A172 (cell line): ENCODE measurements at places on chromosomes 4 and X.

GRCh38 chr4:102268355-102268754 is 76.9 kb downstream of the SLC39A8 start:
- DNase-seq: no peak

GRCh38 chrX:400258-400657 is 13.6 kb upstream of the PPP2R3B start:
- DNase-seq: no peak

DNA sequence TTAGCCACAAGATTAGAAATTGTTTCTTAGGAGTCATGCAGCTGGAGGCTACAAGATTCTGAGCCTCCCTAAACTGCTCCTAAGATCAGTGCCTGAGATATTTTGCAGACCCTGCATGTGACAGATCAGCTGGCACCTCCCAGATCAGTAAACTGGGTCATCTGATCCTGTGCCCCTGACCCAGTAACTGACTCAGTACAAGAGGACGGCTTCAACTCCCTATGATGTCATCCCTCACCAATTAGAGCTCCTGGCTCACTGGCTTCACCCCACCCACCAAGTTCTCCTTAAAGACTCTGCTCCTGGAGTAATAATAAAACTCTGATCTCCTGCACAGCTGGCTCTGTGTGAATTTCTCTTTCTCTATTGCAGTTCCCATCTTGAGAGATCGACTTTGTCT is 45.4 kb upstream of the PNPLA4 start:
- no peak for DNase-seq

DNA sequence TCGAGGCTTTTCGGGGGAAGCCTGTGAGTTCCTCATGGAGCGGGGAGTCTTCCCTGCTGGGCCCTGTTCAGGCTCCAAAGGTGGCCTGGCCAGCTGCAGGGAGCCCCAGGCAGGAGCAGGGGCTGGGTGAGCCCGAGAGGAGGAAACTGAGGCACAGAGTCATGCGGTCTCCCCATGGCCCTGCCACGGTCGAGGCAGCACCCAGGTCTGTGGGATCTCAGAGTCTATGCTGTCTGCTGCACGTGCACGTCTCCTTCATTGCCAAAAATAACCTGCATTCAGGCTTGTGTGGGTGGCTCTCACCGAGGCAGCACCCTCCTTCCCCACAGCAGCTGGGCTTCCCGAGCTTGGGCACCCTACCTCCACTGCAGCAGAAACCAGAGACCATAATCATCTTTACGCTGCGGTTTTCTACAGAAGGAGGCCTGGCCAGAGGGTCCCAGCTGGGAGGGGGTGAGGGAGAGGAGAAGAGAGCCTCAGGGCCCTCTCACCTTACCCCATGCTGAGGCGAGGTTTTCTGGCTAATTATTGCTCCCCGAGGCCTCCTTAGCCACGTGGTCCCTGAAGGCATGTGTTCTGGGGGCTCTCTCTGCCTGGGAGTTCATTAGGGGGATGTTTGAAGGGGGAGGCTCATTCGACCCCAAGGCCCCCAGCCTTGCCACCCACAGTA is 64.3 kb downstream of the CPZ start:
- no peak for DNase-seq

DNA sequence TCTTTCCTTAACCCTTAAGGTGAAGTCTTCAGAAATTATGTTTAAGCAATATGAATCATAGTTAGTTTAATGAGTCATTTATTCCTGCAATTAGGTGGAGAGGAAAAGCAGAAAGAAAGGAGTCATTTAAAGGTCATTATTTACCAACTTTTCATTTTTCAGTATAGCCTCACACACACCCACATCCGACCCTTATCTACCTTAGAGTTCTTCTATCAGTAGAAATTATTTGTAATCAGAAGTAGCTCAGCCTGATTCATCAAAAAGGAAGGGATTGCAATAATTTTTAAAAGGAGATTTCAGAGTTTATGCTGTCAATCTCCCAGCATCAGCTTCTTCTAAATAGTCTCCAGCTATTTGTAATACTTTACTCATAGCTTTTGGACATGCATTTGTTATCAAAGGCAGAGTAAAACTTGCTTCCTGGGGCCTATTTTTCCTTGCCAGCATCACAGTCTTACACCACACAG is 5.9 kb downstream of the ANXA10 start:
- DNase-seq: peak; percentile 58

GRCh38 chr4:67037504-67038227 is 507.6 kb downstream of the CENPC start:
- DNase-seq: no peak

DNA sequence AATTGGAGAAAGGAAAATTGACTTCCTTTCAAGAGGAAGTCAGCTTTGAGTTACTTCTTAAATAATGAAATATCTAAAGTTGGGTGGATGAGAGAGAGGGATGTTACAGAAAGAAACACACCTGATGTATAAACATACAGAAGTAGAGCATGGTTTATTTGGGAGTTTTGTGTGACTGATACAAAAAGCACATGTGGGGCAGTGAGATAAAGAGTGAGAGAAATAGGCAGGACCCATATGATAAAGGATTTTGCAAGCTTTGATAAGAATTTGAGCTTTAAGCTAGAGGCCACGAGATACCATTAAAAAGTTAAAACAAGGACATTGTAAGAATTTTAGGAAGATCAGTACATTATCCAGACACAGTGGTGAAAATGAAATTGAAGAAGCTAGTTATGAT is 263.3 kb upstream of the GPRIN3 start:
- no peak for DNase-seq

GRCh38 chr4:181858741-181859140 is 384.5 kb upstream of the TENM3 start:
- no peak for DNase-seq
